Kasumi-1 (cell line): ENCODE measurements at places on chromosomes 12 and 14.
A peak's percentile ranks its signal among the peaks of the same experiment; 100 is the strongest.

- DNase-seq: peak; percentile 27
Measured at GRCh38 chr12:47892819-47893218, 12.0 kb downstream of the VDR start.

GRCh38 chr14:72549854-72550253 is 344.0 kb downstream of the DPF3 start:
- no peak for DNase-seq

DNA sequence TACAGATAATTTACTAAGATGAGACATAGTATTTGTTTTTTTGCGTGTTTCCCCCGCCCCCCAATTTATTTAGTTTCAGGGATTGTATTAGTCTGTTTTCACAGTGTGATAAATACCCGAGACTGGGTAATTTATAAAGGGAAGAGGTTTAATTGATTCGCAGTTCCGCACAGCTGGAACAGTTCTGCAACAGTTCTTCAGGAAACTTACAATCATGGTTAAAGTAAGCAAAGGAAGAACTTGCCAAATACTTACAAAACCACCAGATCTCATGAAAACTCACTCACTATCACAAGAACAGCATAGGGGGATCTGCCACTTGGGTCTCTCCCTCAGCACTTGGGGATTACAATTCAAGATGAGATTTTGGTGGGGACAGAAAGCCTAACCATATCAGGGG is 48.9 kb downstream of the LRRIQ1 start:
- DNase-seq: no peak

- peak; percentile 96 for DNase-seq
Measured at GRCh38 chr12:52197371-52198231, 5.8 kb upstream of the KRT80 start.

DNA sequence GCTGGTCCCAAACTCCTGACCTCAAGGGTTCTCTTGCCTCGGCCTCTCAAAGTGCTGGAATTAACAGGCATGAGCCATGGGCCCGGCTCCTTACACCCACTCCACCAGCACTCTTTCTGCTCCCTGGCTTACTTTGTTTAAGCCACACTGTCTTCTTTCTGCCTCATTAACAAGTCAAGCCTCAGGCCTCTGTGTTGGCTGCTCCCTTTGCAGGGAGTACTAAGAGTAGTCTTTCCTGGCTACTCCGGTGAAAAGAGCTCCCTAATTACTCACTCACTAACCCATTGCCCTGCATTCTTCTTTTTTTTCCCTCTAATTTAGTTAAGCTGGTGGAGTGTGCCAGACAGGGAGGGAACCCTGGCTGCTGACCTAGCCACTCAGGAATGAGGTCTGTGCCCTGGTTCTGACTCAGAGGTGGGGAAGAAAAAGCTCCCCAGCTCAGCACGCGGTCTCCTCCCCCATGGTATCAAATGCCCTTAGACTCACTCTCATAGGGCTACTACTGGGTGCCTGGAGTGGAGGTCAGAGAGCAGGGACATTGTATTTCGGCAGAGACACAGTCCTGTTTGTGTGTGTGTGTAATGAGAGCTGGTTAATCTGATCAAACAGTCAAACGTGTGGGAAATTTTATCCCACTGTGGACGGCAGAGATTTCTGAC is 19.8 kb downstream of the GALNT6 start:
- no peak for DNase-seq

GRCh38 chr14:105422695-105423487 is 3.3 kb downstream of the MTA1 start:
- no peak for DNase-seq

GRCh38 chr12:59637692-59638070 is 41.9 kb downstream of the SLC16A7 start:
- no peak for DNase-seq

DNA sequence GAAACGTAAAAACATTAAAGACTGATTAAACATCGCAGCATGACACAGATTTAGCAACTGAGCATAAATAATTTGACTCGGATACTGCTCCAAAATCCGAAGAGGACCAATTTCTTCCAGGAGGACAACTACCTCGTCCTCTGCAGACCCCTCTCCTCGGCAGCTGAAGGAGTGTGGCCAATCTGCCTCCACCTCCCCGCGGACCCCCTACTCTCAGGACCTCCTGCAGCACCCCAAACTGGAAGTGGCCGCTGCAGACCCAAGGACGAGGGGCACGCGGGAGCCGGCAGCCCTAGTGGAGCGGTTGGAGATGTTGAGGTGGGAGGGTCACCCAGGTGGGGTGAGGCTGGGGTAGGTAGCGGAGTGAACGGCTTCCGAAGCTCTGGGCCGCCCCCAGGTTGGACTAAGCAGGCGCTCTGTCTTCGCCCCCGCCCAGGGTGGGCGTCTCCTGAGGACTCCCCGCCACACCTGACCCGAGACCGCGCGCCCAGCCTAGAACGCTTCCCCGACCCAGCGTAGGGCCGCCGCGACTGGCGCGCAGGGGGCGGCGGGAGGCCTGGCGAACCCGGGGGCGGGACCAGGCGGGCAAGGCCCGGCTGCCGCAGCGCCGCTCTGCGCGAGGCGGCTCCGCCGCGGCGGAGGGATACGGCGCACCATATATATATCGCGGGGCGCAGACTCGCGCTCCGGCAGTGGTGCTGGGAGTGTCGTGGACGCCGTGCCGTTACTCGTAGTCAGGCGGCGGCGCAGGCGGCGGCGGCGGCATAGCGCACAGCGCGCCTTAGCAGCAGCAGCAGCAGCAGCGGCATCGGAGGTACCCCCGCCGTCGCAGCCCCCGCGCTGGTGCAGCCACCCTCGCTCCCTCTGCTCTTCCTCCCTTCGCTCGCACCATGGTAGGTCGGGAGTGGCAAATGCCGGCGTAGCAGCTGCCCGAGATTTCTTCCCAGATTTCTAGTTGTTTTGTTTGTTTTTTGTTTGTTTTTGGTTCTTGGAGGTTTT is at the start of gene CALM1:
CALM1 (plus strand) TSS at position 689 of the 999 bp plus-strand sequence; CDS start at position 891, 202 bp downstream.
- DNase-seq: peak; percentile 80
